ENCODE measurements at places on chromosomes 4 and X. TPM values are rescaled to one million over a fixed set of nuclear protein-coding genes. Genes with fewer than 3 reads are reported as not detected.

DDIT4L gene
- total RNA-seq, result 4.6 TPM

SMIM31 gene
- total RNA-seq, result not detected

CCDC160 gene
- not detected for total RNA-seq

FAM47A gene
- total RNA-seq, result not detected

CENPVL2 gene
- total RNA-seq, result not detected

REPS2 gene
- total RNA-seq, result 0.85 TPM

CXCL10 gene
- under 0.01 TPM for total RNA-seq

Measured in regular cardiac myocyte (primary cell).